ENCODE measurements at places on chromosomes 7 and 10.

DNA sequence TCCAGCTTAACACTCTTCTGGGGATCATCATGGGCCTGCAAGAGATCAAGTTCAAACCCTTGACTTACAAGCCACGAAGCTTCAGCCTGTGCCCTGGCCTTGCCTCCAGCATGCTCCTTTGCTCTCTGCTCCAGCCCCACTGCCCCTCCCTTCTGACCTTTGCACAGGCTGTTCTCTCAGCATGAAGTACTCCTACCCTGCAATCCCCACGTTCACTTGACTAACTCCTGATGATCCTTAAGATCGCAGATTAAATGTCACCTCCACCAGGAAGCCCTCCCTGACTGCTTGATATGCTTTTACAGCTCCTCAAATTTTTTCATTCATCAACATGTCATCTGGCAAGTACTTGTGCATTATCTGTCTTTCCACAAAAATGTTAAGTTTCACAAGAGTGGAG lies 75.5 kb upstream of the SLF2 start:
- no peak for DNase-seq

DNA sequence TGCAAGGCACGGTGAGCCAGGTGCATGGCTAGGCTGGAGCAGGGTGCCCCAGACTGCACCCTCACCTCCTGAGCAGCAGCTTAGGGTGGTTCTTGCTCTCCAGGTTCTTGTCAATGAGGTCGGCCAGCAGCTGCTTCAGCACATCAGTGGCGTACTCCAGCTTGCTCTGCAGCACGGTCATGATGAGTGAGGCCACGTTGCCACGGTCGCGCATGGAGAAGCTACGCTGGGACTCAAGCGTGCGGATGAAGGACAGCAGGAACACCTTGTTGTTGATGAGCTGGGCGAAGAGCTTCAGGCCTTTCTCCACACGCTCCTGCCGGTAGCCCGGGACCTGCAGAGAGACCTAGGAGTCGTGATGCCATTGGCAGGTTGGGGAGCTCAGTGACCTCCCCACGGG lies 408.0 kb downstream of the PLXNA4 start:
- no peak for DNase-seq

GRCh38 chr10:88652616-88653015 lies 11.6 kb upstream of the LIPF start:
- no peak for DNase-seq

DNA sequence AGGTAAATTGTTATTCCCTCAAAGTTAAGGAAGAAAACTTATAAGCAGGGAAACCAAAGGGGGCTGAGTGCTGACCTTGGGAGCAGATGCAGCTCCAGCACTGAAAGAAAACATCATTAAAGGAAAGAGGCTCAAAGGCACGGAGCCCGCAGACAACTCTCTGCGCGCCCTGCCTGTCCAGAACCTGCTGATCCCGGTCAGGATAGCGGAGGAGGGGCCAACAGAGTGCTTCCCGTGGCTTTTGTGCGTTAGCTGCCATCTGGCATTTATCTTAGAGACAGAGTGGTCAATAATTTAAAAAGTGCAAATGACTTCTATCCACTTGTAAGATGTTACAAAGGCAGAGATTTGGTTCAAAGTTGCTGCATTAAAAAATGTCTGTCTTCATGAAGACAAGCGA lies 162.1 kb downstream of the FANK1 start:
- no peak for DNase-seq

GRCh38 chr10:130218181-130218641 lies 82.0 kb downstream of the GLRX3 start:
- no peak for DNase-seq

DNA sequence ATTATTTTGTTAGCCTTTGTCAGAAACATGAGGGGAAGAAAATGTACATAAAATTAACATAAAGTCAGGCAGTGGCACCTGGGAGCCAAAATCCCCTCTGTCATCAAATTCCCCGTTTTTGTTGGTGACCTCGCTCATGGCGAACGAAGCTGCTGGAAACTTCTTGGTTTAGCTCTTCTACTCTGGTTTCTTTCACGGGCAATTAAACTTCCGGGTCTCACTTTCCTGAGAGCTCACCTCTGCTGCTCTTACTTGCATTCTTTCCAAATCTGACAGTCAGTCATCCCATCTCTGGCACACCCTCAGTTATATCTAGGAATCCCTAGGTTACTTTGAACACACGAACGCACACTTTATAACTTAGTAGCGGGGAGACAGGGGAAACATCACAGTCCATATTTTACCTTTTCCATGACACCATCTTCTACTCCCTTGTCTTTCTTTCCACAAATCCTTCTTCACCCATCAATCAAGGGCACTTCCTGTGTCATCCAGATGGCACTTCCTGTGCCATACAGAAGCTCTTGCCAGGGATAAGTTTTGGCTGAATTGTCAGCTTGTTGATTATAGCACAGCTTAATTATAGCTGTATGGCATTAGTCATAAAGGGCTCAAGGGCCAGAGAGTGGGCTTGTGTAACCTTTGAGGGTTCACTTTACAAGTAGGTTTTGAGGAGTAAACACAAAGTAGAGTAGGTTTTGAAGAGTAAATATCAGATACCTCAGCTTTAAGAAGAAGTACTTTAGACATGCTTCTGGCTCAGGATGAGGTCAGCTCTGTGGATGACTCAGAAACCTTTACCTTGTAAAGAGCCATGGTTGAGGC lies 105.1 kb downstream of the GATA3 start:
- no peak for DNase-seq
